Effector CD8-positive, alpha-beta T cell (primary cell): ENCODE measurements at places on chromosomes 5 and 9.

GRCh38 chr5:42628821-42629220, 127.8 kb upstream of the CCDC152 start:
- DNase-seq, result no peak

- DNase-seq, result no peak
Measured at GRCh38 chr9:136697821-136698526, 10.7 kb upstream of the AGPAT2 start.

DNA sequence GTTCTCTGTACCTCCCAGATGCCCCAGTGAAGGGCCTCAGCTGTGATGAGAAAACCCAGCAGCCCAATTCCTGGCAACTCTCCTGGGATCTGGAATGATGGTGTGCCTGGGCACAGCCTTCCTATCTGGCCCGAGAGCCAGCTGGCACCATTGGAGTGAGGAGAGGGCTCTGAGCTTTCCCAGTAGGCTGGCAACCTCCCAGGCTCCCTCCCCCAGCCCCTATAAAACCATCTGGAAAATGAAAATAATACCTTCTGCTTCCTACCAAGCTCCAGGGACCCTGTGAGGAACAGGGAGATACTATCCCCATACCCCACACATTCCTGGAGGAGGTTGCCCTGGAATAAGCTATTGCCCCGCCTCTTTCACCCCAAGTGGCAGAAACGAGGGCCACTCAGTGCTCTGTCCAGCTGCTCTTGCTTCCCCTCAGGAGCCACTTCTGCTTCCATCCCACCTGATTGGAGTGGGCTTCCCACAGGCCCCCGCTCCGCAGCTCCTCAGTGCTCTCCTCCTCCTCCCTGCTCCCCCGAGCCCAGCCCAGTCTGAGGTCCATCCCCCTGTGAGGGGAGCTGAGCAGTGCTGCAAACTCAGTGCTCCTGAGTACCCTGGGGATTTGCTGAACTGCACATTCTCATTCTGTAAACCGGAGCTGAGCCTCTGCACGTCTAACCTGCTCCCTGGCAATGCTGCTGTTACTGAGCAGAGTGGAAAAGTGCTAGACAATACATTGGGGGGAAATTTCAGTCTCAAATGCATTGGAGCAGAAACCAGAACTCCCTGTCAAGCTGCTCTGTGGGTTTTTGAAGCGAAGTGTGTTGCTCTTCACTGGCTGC, 74.7 kb downstream of the THBS4 start:
- no peak for DNase-seq

GRCh38 chr5:119410448-119411159, 41.7 kb upstream of the HSD17B4 start:
- no peak for DNase-seq

DNA sequence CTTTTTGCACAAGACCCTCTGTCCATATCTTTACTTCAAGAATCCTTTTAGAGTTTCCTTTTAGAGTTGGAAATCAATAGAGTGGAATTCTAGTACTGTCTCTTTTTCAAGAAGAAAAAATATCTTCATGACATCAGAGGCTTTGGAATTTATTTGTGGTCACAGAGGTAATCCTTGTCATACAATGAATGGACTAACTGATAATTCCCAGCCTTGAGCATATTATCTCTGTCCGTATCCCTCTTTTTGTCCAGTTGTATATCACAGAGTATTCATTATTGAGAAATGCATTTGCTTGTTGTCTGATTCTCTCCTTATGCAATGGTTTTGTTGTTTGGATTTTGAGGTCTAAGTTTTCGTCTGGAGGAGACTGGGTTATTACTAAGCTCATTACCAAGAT, 82.0 kb upstream of the HAPLN1 start:
- DNase-seq, result no peak

DNA sequence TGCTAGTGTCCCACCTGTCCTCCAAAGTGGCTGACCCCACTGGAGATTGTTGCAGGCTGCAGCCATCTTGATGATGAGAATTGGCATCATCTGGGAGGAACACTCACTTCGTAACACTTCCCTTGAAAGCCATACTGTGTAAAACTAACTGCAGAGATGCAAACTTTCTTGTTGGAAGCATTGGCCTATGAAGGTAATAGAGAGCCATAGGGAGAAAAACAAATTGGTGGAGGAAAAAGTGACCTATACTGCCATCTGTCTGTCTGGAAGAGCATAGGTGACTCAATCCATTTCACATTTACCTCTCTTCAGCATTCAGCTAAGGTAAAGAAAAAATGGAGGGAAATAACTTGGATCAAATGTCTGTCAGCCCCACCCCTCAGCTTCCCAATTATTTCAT, 473.4 kb downstream of the NTRK2 start:
- no peak for DNase-seq

DNA sequence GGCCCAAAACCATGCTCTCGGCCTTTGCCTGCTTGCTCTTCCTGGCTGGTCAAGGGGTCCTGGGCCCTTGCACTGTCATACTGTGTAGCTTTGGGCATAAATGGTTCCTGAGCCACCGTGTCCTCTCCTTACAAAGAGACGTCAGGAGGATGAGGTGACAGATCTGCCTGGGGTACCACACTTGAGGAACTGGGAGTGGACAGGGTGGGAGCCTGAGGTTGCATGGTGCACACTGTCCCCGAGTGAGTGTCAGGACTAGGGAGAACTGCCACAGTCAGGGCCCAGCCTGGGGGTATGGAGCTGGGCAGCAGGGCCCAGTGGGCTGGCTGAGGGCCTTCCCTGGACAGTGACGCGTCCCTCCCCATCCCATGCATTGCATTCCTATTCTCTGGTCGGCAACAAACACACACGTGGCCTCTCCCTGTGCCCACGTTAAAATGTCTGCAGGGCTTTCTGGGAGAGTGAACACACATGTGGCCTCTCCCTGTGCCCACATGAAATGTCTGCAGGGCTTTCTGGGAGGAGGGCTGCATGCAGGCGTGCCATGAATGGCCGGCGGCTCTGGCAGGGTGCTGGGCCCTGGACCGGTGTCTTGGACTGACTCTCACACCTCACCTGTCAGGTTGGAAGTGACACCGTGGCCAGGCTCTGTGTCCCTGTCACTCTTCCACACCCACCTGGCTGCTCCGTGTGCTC, 122.1 kb upstream of the COL5A1 start:
- DNase-seq, result no peak

DNA sequence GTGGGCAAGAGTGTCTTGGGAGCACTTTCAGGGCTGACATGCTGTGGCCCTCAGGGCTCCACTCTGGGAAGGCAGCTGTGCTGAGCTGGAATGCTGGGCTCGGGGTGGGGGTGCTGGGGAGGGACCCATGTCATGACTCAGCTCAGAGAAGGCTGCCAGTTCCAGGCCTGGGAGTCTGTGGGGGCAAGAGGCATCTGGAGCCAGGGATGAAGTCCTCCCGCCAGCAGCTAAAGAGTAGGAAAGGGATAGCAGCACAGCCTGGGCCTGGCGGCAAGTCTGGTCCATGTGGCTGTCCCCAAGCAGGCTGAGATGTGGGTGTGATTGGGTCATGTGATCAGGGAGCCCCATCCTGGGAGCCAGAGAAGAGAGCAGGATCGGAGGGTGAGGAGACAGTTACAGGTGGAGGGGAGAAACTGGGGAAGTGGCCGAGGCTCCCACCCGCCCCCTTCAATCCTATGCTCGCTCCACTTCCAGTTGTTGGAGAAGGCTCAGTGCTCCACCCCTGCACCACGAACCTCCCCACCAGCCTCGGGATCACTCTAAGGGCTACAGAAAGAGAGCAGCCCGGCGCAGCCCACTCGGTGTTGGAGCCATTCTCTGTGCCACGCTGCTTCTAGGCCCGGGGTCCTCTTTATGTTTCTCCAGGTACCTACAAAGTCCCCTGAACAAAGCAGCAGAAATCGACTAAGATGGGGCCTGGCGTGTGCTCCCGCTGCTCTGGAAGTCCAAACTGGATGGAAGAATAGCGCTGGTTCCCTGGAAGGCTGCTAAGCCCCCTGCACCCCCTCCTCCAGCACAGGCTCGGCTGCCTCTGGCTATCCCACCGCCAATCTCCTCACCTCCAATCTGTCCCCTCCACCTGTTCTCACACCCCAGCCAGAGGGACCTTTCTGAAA, 12.0 kb downstream of the PDGFRB start:
- no peak for DNase-seq

DNA sequence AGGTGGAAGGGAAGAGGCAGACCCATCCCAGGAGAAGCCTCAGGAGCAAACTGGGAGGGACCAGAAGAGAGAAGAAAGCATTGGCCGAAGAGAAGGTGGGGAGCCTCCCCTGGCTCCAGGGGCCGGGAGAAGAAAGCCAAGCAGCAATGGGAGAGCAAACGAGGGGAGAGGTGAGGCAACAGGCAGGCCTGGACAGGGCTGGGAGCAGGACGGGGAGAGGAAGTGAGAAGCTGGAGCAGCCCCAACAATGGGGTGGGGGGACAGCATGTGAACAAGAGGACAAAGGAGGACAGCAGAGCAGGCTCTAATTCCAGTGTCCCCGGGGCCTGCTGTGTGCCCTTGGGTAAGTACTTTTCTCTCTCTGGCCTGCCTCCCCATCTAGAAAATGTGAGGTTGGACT, 115.3 kb downstream of the PSD2 start:
- DNase-seq, result no peak

DNA sequence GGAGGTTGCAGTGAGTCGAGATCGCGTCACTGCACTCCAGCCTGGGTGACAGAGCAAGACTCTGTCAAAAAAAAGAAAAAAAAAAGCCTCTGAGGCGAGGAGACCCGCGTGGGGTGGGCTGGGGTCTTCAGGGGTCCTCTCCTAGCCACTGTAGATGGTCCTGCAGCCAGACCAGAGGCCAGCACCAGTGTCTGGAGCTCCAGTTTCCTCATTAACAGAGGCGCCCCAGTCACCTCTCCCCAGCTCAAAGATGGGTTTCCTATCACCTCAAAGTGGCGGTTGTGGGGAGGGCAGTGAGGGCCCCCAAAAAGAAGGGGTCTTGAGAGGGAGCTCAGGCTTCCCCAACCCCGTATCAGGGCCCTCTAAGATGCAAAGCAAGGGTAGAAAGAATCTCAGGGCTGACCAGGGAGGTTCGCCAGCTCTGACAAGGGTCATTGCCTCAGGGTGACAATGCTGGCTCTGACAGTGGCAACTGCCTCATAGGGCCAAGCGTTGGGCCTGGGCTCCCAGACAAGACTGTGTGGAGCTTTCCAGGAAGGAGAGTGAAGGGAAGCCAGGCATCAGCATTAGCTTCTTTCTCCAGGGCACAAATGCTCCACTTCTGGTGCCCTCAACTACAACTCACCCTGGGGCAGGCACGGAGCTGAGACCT, 15.0 kb downstream of the STK10 start:
- no peak for DNase-seq

DNA sequence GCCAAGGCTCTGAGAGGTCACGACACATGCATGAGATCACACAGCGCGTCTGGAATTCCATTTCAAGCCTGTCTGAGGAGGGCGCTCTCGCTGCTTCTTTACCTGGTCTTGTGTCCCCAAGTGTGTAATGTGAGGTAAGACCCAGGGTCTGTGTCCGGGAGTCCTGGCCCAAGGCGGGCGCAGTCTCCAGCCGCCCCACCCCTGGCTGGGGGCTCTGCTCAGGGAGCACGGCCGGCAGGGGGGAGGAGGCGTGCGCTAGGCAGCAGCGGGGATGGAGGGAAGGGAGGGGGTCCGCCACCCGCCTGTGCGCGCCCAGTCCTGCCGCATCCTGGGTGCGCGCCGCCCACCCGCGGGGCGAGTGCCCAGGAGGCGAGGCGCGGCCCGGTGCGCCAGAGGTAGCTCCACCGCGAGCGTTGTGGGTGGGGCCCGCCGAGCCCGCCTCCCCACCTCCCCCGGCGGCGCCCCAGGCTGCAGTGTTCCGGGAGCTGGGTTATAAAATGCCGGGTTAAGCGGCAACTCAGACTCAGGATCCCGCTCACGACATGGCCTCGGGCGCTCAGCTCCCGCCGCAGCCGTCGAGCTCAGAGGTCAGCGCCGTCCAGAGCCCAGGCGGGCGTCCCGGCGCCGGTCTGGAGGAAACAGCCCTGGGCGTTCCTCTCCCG, at the start of gene CCNI2:
Gene CCNI2, plus strand, starts transcription at position 473 of the 662 bp plus-strand sequence. Its CDS starts 70 bp downstream, at position 543.
- peak; percentile 48 for DNase-seq

GRCh38 chr9:21110708-21111576, 30.7 kb downstream of the IFNW1 start:
- DNase-seq, result no peak

DNA sequence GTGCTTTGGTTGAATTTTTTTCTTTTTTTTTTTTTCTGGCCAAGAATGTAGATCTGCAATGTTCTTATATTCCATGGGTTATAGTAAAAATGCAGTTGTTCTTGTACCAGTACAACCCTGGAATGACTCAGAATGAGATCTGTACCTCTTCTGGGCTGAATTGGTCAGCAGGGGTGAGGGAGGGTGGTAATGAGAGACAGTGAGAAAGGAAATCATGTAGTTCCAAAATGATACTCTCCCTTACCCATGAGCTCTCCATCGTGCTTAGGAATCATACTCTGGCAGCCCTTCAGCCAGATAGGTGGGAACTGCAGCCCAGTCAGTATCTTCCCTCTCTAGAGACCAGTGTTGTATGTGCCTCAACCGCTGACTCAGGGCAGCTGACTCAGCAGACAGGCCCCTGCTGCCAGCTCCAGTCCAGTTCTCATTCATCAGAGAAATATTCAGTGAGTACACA, 2.1 kb upstream of the GLIS3 start:
- DNase-seq, result no peak

DNA sequence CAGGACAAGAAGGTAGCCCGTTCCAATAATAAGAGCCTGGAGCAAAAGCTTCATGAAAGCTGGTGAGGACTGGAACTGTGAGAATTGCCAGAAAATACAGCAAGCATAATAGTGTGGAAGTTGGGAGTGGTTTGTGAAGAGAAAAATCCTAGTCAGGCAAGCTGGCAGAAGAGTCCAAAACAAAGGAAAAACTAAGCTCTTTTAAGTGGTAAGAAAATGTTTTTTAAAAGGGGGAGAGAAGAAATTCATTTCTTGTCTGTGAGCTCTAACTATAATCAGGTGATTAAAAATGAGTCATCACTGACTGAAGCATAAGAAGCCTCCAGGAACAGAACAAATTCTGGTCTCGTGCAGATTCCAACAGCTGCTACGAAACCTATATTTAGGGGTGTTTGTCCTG, 102.6 kb downstream of the CAAP1 start:
- no peak for DNase-seq

DNA sequence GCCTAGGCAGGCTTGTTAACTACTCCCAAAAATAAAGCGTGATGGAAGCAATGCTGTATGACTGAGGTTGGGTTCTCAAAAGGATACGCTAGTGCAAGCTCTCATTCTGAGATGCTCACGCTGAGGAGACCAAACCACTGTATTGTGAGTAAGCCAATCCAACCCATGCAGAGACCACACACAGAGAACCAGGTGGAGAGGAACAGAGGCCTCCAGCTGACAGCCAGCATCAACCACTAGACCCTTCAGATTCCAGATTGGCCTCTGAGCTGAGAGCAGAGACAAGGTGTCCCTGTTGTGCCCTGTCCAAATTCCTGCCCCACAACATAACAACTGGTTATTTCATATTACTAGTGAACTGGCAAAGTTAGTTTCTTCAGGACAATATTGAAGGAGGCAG, 4.5 kb downstream of the TSTD2 start:
- no peak for DNase-seq

DNA sequence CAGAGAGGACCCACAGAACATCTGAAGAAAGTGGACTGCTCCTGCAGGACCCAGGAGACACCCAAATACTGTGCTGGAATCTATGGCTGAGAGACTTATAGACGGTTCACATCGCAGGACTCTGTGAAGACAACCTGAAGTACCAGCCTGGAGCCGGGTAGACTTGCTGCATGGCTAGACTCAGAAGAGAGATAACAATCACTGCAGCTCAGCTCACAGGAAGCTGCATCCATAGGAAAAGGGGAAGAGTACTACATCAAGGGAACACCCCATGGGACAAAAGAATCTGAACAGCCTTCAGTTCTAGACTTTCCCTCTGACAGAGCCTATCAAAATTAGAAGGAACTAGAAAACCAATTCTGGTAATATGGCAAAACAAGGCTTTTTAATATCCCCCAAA, 26.5 kb upstream of the TRIM36 start:
- no peak for DNase-seq
